Amygdala (tissue), 56 donors: ENCODE measurements at places on chromosomes 1 and 21.

- peak; percentile 8 for DNase-seq
Measured at GRCh38 chr1:26853156-26853555, 9.8 kb upstream of the SFN start.

GRCh38 chr1:93905734-93906133, 3.5 kb downstream of the GCLM start:
- no peak for DNase-seq

DNA sequence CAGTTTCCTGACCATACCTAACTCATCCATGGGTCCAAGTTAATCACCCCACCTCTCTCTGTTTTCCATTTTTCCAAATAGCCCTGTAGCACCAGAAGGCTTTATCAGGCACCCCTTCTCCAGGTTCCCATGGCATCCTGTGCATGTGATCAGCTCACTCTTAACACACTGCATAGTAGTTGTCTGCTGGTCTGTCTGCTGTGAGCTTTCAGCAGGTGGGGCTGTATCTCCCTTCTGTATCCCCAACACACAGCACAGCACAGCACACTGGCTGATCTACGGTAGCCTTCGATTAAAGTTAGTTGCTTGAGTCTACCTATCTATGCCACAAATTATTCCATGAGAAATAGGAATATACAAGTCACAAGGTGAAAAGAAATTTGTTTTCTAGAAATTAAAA, 54.3 kb upstream of the C1orf198 start:
- no peak for DNase-seq

DNA sequence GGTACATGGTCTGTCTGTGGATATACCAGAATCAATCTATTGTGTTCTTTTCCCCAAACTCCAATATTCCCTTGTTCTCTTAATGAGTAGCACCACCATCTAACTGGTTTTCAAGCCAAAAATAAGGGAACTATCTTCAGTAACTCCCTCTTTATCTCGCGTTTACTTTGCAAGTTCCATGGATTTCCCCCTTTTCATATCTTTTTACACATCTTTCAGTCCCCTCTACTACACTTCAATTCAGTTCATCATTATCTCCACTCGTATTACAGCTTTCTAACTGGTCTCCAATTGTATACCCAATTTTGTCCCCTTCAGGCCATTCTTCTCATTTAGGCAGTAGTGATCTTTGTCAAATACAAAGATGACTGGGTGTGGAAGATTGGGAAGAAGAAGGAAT, 4.1 kb upstream of the TMCO1 start:
- no peak for DNase-seq

GRCh38 chr1:209802117-209802779, 3.7 kb downstream of the IRF6 start:
- no peak for DNase-seq

GRCh38 chr1:42157667-42158066, 4.5 kb downstream of the GUCA2B start:
- no peak for DNase-seq

DNA sequence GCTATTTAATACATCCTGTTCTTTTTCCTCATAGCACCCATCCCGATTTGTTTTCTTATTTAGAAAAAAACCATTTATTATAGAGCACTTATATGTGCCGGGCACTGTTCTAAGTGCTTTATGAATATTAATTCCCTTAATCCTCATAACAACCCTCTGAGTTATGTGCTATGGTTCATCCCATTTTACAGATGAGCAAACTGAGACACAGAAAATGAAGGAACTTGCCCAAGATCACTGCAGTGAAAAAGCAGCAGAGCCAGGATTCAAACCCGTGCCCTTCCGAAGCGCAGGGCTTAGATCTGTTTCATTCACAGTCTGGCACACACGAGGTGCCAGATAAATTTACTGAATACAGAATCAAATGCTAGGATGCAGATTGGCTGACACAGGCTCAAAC, 85.1 kb upstream of the ZC3H12A start:
- DNase-seq = no peak

DNA sequence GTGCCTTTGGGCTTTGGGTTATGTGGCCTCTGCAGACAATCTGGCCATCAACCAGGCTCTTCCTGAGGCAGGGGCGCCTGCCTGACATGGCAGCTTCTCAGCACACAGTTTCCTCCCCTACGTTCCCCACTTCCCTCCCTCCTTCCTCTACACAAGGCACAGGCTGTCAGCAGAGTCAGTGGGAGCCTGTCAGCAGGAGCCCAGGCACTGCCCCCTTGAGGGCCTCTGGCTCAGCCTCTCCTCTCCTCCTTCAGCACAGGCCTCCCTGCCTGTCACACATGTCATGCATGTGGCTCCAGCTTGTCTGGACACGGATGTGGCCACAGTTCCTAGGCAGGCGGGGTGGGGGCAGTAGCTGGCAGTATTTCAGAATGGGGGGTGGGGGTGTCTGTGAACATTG, 52.2 kb upstream of the ARTN start:
- DNase-seq = no peak

- no peak for DNase-seq
Measured at GRCh38 chr1:121408354-121408753, 223.6 kb downstream of the SRGAP2C start.

DNA sequence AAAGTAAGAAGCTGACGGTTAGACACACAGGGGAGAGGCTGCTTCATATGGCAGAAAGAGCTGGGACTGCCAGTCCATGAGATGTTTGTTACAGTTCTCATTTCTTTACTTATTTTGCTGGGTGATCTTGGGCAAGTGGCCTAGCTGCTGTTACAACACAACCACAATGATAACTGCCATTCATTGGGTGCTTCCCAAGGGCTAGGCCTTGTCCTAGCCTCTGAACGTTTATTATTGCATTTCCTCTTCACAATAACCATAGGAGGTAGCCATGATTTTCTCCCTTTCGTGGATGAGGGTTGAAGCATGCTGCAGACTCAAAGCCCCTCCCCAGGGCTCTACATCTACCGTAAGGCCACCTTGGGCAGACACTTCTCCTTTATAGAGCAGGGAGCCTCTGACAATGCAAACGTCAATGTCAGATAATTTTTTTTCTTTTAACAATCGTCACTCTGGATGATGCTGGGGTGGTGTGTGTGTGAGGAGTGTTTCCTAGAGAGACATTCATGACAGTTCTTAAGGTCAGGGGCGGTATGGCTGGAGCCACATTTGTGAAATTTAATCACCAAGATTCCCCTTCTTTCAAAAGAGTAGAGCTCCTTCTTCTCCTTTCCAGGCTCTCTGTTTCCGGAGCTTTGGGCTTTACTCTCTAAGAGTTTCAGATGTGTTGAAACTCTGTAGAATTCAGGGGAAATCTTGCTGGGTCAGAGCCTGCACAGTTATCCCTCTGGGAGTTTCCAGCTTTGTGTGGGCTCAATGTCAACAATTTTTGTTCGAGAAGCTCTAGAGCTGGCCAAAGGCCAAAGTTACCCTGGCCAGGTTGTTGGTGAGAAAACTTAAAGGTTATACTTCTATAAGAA, 138.5 kb upstream of the SGIP1 start:
- no peak for DNase-seq

DNA sequence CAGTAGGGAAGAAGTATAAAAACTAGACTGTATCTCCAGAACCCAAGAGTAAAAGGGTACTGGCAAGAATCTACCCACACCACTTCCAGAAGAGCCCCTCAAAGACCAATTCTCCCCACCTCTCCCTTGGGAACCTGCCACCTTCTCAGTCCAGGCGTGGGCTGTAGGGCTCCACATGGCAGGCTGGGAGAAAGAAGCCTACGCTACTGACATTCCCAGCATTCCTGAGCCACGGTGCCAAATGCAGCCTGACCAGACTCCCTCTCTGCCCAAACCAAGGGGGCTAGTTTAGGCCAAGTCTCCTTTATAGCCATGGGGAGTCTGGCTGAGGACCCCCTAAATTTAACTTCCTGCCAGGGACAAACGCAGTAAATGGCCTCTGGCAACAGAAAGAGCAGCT, 2.0 kb downstream of the UBE2Q1 start:
- no peak for DNase-seq

- DNase-seq = no peak
Measured at GRCh38 chr1:115255154-115255553, 82.9 kb downstream of the NGF start.

DNA sequence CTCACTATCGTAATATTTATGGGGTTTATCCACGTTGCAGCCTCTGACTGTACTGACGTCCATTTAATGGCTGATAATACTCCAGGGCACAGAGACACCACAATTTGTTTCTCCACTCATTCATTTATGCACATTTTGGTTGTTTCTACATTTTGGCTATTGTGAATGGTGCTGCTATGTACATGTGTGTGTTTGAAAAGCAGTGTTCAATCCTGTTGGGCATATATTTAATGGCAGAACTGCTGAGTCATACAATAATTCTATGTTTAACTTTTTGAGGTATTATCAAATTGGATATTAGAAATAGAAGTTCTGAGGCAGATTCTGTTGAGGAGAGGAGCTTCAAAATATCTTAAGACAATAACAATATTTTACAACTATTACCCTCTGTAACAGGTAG, 39.0 kb upstream of the NADK start:
- DNase-seq = no peak

GRCh38 chr1:11701551-11701961, 10.0 kb downstream of the DRAXIN start:
- peak; percentile 36 for DNase-seq

DNA sequence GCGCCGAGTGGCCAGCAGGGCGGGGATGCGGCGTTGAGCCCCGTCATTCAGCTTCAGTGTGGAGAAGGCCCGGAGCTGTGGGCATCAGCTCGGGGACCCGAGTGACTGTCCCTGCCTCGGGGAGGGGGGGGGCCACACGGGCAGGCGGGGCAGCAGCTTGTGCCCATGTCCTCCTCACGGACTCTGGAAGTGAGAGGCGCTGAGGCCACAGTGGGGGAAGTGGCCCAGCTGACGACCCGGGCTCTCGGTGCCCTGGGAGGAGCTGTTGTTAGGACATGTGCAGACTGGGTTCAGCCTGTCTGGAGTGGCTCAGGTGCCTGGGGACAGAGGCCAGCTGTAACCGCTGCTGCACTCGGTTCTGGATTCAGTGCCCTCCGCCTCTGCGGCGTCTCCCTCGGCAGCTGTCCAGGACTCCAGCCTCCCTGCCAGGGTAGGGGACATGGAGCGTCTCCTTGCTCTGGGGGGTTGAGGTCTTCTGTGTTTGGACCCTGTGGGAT, 71.1 kb downstream of the SKI start:
- DNase-seq = no peak

DNA sequence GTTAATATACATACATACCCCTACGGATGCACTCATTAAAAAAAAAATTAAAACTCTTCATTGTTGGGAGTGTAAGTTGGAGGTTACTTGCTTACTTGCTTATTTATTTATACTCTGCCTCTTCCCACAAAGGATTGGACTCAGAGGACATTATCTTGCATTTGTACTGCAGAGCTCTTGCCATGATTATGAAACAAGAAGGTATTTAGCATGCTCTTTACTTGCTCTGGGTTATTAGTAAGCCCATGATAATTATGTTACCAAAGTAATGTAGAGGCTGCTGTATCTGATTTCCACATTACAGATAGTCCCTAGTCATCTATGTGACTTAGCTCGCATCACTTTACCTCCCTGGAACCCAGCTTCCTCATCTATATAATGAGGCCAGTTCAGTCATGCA, 355.1 kb upstream of the PTBP2 start:
- DNase-seq = no peak

DNA sequence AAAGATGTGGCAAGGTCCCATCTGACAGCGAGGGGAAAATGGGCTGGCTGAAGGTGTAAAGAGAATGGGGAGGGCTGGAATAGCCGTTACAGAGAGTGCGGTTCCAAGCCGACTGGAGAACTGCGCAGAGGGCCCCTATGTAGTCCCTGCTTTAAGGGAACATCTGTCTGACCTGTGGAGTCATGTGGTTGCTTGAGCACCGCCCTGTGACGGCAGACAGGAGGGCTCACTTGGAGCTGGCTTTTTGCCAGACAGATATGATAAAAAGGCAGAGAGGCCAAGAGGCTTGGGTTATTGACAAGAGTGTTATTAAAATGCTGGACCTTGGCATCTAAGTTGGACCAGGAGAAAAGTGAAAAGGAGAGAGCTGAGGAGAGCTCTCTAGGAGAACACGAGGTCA, 5.9 kb upstream of the PTPRF start:
- DNase-seq = no peak

DNA sequence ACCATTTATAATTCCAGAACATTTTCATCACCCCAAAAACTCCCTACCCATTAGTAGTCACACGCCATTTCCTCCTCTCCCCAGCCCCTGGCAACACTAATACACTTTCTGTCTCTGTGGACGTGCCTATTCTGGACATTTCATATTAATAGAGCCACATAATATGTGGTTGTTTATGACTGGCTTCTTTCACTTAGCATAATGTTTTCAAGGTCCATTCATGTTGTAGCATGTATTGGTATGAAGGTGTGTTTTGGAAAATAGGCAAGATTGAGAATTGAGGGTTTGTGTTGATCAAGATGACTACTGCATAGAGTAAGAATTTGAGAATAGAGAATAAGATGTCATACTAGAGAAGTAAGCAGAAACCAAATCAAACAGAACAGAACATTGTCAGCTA, 67.5 kb downstream of the ZFYVE9 start:
- no peak for DNase-seq

DNA sequence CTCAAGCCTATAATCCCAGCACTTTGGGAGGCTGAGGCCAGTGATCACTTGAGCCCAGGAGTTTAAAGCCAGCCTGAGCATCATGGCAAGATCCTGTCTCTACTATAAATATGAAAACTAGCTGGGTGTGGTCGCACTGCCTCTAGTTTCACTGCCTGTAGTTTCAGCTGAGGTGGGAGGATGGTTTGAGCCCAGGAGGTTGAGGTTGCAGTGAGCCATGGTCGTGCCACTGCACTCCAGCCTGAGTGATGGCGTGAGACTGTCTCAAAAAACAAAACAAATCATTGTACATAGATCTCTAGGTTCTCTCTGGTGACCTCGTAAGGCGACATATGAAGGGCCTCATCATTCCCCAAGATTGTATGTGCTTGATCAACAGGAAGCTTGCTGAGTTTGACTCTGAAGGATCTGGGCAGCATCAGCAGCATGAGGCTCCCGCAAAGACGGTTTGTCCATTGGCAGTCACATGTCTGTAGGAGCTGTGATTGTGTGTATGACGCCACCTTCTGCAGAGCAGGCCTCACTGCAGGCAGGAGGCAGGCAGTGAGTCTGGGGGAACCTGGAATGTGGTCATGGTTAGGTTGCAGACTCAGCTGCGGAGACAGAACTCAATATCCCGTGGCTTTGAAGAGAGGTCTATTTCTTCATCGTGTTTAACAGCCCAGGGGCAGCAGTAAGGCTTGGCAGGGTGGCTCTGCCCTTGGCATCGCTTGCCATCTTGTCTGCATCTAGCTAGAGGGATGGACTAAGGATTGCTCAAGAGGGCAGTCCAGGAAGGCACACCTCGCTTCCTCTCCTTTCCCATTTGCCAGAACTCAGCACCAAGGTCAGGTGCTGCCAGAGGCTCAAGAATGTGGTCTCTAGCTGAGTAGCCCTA, 14.0 kb downstream of the ATP5PO start:
- peak; percentile 47 for DNase-seq
